ENCODE measurements at places on chromosomes 11 and 22.

DNA sequence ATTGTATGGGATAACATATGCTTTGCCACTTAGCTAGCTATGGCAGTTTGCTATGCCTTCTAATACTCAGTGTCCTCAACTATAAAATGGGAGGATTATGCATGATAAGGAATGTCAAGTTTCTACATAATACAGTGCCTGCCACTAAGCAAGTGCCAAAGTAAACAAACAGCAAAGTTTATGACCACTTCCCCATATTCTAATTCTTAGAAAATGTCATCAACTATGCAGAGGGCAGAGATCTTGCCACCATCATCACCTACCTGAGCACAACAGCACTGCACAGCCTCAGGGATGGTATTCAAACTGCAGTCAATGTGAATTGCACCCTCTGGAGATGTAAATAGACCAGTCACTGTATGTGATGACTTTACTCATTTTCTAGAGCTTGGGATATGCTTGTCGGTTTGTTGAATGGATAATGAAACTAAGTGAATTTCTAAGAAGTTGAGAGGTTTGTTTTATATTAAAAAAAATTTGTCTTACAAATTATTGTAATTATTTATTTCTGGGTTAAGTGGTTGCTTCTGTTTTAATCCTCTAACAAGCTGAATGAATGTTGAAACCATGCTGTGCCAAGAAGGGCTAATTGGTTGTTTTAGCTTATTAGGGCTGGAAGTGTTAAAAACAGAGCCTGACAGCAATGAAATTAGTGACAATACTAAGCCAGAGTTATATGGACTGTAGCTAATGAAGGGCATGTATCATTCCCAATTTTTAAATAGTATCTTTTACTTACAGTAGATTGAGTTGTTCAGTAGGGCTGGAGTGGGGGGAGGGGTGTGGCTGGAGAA, 398.4 kb downstream of the CNTN5 start:
- no peak for DNase-seq

- DNase-seq: no peak
Measured at GRCh38 chr11:68575025-68575665, 109.2 kb upstream of the GAL start.

DNA sequence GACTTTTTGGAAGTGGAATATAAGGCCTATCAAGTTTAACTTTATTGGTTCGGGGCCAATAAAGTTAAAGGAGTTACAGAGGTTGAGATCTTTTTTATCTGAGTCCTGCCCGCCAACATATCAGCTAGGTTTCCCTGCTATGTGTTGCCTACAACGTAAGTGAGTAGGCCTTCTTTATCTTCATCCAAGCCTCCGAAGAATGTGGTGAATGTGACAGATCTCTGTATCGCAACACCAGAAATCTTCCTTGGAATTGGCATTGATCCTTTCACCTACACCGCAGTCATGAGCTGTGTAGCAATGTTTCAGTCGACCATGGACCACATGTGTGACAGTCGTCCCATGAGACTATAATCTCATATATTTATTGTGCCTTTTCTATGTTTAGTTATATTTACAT, 37.3 kb upstream of the CADM1 start:
- no peak for DNase-seq

DNA sequence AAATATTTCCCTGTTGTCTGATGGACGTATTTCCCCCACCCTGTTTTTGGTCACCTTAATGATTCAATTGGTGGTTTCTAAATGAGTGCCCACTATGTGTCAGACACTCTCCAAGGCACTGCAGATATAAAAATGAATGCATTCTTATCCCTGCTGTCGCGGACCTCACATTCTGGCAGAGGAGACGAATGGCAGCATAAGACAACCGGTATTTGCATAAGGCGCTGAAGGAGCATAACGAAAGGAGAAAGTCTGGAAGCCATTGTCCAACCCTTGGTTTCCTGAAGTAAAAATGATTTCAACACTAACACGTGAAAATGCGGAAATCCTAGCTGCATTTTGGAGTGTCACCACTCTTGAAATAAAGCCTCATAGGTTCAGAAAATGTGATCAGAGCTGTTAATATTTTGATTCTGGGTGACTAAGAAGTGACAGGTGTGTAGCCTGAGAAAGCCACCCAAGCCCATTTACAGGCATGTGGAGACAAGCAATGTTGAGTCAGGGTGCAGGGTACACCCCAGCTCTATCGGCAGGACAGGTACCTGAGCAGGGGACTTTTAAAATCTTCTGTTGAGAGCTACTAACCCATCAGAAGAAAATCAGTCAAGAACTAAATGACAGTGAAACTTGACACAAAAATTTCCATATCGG, 10.1 kb upstream of the GAB2 start:
- DNase-seq: no peak

- no peak for DNase-seq
Measured at GRCh38 chr11:31492320-31492913, 17.0 kb downstream of the IMMP1L start.

- no peak for DNase-seq
Measured at GRCh38 chr11:132982772-132983640, 549.3 kb downstream of the OPCML start.

All from D341Med (cell line).